ENCODE measurements at places on chromosomes 5 and 9.
A peak's percentile ranks its signal among the peaks of the same experiment; 100 is the strongest.

- no peak for DNase-seq
Measured at GRCh38 chr5:83724935-83725334, 4.3 kb upstream of the HAPLN1 start.

DNA sequence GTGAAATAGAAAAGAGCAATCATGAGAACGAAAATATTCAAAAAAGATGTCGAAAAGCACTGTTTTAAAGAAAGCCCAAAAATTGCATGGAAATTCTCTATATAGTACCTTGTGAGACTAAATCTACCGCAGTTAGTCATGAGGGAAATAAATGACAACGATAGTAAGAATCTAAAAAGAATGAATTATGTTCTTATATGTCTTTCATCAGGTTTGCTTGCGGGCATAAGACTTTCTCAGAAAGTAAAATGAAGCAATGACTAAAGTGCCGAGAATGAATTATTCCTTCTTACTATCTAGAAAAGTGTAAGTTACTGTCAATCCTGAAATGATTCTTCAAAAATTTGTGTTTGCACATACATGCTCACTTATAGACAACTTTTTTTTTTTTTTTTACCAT is 26.4 kb downstream of the PTPRD start:
- DNase-seq: no peak

GRCh38 chr5:167392240-167392639 is 899.2 kb upstream of the WWC1 start:
- DNase-seq: no peak

DNA sequence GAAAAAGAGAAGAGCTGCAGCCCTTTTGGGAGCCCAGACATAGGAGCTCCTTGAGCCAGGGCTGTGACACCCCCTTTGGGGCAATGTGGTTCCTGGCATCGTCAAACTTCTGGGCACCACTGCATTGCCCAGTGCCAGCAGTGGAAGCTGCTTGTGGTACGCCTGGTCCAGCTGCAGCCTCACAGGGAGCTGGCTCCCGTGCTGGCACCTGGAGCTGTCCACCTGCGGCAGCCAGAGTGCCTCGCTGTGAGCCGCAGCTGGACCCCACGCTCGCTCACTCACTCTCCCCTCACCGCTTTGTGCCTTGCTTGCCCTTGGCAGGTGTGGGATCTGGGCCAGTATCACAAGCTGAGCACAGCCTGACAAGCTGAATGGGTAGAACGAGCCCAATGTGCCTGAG is 1150.8 kb upstream of the CDH6 start:
- DNase-seq: no peak

- no peak for DNase-seq
Measured at GRCh38 chr5:458547-459353, 15.8 kb downstream of the EXOC3 start.

GRCh38 chr5:132426525-132427138 is 57.1 kb downstream of the SLC22A5 start:
- DNase-seq: no peak

DNA sequence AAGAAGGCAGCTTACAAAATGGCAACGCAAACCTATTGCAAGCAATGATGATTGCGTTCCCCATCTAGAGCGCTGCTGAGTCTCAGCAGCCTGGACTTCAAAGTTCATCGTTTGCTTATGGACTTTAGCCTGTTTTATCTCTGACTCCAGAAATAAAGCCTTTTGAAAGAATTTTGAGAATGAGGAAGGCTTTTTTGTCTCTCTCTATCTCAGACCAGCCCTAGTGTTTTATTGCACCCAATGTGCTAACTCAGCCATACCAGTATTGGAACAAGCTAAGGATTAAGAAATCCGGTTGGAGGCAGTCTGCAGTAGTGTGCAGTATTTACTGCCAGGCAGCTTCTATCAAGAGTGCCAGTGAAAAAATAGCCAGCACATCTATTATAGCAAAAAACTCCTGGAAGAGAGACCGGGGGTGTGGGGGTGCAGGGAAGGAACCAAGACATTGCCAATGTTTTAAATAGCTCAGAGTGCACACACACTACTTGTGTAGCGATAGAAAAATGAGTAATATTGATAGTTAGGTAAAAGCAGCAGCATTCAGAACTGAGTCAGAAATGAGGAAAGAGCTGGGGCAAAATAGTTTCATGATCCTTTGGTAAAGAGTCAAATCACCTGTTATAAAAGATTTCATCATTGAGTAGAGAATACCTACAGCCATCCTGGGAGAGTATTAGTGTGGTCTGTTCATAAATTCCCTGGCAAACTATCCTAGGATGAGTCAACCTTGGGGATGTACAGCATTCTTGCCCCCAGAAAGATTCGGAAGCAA is 219.0 kb downstream of the ZNF608 start:
- peak; percentile 15 for DNase-seq

GRCh38 chr9:1528456-1528855 is 478.3 kb downstream of the DMRT2 start:
- no peak for DNase-seq

DNA sequence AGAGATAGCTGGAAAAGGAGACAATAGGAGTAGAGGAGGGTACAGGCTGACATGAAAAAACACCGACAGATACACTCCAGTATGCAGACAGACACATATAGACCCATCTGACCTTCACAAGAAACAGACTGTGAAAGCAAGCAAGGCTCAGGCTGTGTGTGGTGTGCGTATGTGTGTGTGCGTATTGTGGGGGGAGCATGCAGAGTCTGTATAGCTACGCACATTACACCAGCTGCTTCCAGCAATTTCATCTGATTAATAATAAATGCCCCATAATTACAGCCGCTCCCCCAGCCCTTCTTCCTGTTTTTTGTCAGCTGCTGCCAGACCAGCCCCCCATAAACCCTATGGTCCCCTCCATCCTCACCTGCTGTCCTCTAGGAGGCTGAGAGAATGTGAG is 6.7 kb downstream of the CNTFR start:
- no peak for DNase-seq

GRCh38 chr5:41203033-41203432 is 10.3 kb downstream of the C6 start:
- no peak for DNase-seq

GRCh38 chr5:157714596-157714864 is 16.7 kb upstream of the THG1L start:
- no peak for DNase-seq

DNA sequence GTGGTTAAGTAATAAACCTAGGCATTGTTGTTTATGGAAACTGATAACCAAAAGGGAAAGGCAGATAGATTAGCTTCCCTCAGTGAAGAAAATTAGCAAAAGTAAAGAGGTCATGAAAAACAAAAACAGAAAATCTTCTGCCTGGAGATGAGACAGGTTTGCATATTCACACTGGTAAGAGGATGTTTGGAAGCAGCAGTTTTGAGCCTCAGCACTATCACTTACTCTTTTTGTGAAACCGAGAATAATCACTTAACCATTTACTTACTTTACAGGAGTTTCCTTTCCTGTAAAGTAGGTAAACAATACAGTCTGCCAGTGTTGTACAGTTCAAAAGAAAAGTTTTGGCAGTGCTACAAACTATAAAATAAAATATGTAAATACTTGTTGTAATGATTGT is 35.5 kb upstream of the EMB start:
- DNase-seq: no peak

- DNase-seq: no peak
Measured at GRCh38 chr5:158958021-158958994, 141.4 kb downstream of the EBF1 start.

DNA sequence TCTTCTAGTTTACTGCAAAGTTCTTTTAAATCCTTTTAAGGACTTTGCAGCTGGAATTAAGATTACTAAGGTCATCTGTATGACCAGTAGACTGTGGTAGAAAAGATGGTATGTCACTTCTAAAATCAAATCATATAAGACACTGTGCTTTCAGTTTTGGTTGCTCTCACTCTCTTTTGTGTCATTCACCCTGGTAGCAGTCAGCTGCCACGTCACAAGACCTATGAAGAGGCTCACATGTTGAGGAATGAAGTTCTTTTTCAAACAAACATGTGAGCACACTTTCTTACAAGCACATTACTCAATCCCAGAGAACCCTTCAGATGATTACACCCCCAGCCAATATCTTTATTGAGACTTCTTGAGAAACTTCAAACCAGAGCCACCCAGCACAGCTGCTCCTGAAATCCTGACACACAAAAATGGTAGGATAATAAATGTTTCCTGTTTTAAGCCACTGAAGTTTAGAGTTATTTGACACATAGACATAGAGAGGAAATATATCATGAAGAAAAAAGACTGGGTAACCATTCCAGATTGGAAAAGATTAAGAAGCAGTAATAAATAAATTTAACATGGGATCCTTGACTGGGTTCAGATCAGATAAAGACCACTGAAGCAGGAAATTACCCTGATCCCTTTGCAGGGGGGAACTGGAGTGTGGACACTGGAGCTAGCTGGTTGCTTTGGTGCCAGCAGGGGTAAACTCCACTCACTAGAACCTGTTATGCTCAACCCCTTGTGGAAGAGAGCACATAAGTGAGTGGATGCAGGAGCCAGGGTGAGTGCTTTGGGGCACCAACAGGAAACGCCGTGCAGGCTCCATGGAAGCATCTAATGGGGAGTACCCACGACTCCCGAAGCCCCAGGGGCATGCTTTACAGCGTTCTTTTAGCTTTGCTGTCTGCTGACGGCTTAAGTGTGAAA is 64.1 kb downstream of the SLCO4C1 start:
- DNase-seq: no peak

GRCh38 chr5:124979251-124979650 is 232.8 kb upstream of the ZNF608 start:
- no peak for DNase-seq

GRCh38 chr9:98259791-98260190 is 4.3 kb upstream of the TBC1D2 start:
- DNase-seq: no peak

DNA sequence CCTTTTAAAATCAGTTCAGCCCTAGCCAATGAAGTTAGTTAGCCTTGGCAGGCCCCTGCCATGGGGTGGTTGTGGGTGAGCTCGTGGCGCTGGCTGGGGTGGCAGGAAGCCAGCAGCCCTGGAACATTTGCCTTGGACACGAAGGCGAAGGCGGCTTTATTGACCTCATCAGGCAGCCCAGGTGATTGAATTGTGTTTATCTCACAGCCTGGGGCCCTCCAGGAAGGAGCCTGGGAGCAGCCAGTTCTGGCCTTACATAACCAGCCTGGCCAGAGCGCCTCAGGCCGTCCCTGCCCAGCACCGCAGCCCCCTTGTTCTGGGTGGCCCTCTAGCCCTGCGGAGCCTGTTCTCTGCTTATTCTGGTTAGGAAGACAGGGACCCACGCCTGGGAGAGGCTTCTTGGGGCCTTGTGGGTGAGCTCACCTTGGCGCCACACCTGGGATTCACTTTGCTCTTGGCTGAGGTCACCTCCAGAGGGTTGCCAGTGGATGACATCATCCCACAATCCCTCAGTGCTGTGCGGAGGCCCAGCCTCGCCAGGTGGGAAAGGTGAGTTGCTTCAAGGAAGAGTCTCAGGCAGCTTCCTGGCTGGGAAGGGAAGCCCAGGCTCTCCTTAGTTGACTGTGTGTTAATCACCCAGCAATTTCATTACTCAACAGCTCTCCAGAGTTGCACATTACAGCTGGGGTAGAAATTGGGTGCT is 54.4 kb upstream of the RPL26L1 start:
- DNase-seq: peak; percentile 32

DNA sequence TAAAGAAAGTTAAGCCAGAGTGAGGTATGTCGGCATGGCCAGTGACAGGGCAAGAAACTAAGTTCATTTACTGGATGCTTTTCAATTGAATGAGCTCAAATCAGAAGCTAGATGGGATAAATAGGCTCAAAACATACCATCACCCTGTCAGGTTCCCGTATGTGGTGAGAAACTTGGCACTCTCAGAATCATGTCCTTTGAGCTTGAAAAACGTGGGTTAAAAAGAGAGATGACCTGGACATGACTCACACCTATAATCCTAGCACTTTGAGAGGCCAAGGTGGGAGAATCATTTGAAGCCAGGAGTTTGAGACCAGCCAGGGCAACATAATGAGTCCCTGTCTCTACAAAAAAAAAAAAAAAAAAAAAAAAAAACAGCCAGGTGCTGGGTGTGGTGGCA is 121.7 kb upstream of the RGMB start:
- DNase-seq: no peak

GRCh38 chr5:31531543-31531887 is 378 bp downstream of the DROSHA start:
- no peak for DNase-seq

DNA sequence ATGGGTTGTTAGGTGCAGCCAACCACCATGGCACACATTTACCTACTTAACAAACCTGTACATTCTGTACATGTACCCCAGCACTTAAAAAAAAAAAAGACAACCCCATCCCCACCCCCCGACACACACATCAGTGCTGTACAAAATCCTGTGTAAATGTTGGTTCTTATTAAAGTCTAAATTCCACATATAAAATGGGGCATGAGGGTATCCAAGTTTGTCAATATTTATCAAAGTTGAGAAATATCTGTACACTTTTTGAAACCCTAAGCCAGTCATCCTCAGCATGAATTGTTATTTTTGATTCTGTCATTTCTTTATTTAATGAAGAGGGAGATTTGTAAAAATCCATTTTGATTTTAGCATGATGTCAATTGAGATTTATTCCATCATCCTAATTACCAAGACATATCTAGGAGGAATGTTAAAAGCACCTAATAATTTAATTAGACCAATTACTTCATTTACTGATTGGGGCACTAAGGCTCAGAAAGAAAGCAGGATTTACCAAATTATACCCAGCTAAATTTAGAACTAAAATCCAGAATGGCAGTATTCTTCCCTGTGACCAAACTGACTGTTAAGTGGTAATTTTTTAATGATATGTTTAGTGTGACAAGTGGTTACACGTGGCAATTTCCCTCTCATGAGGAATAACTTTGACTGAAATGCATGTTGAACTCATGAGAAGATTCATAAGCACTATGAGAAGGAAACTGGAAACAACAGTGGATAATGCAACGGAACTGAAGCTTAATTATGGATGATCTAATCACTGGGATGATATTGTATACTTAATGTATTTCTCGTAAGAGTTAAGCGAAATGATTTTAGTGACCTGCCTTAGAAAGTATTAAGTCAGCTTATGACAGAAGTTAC is 195.9 kb downstream of the SGCD start:
- no peak for DNase-seq

DNA sequence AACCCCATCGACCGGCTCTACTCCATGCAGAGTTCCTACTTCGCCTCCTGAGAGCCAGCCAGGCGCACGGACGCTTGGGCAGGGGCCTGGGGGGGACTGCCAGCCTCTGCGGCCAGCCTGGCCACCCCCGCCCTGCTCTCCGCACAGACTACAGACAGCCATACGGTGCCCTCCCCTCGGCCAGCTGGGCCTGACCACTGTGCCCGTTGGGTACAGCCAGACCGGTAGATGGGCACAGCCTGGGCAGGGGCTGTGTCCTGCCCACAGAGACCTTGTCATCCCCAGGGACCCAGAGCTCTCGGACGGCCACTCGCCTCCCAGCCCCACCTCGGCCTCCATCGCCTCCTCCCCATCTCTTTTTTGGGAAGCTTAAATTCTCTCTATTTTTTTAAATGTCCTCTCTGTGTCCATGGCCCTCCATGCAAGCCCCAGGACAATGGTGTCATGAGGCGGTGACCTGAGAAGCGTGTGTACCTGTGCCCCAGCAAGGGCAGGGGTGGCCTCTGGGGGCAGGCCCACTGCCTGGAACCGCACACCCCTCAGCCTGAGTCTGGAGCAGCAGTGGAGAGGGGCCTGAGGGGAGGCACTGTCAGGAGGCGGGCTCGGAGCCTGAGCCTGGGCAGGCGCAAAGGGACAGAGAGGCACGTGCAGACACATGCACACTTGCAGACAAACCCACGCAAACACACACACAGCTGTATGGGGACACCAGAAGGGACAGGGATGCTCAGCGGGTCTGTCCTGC is 82.8 kb downstream of the LMX1B start:
- no peak for DNase-seq

All from substantia nigra (tissue), 51 donors.